ENCODE measurements at places on chromosomes 7 and 10.

DNA sequence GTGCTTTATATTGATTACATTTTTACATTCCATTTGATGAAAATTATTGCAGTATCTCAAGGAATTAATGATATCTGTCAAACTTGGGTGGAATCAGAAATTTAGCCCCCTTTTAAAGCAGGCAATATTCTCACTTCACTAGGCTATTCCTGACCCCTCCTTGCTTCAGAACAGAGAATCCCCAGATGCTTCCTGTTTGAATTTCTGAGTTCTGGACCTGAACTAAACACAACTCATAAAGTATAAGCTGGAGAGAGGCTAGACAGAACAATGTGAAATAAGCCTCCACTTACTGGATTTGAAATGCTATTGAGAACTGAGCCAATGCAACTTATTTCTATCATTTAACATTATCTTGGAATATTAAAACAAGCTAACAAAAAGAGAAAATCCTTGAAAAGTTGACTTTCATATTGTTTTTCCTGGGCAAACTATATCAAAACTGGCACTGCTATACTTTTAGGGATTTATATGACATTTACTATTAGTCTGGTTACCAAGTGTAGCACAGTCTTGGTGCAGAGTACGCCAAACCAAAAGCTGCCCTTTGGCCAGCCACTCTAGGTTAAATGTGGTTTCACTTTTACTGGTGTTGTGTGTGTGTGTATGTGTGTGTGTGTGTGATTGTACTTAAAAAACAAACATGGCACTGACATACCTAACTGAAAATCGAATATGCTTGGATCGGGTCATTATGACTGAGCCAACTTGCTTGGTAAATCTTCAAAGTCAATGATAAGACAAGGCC, 19.0 kb upstream of the AGMO start:
- no peak for DNase-seq

DNA sequence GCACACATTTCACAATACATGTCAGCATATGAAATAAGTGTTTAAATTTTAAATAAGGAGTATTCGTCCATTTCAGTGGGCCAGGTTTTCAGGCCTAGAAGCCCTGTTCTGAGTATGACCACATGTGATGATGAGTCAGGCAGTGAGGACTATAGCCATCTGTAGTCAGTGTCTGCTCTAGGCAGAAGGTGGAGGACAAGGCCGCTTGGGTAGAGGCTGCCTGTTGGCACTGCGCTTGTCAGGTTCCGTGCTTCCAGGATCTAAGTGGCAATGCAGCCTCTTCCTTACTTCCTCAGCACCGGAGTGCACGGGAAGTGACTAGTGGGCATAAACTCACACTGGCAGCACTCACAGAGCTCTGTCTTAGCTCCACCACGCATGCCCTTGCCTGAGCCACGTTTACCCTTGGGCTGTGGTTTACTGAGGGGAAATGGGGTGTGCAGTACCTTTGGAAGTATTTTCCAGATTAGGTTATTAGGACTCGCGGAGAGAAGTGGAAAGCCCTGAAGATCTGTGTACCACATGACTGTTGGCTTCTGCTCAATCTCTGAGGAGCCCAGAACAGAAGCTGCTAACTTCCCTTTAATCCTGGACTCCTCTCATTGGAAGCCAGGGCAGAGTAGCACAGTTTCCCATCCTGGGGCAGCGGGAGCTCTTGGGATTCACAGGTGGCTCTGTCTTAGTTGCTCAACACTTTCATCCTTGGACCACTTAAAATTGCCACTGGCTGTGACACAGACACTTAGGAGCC, 87.5 kb upstream of the GJD4 start:
- no peak for DNase-seq

DNA sequence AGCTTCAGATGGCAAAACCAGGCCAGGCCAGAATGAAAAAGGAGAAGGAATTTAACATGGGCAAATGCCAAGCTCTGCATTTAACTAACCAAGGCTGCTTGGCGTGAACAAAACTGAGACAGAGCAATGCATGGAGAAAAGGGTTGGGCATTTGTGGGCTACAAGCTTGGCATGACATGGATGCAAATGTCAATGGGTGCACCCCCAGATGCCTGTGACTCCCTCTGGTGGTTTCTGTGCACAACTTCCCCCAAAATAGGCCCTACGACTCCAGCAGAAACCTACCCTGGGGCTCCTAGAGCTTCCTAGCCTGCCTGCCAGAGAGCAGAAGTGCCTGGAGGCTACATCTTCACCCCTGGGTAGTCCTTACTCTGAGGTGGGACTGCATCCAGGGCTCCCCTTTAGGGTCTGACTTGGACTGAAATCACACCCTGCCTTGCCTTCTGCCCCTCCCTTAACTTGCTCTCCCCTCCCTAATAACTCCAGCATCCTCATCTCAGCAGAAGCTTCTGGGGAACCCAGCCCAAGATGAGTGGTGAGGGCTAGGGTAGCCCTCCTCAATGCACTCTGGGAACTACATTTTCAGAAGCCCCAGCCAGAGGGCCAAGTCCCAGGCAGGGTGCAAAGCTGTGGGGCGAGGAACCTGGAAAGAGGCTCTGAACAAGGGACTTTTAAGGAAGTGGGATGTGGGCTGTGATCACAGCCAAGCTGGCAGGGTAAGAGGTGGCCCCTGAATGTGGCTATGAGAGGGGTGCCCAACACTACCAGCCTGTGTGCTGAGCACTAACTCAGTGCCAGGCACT, 11.3 kb downstream of the GPRIN2 start:
- no peak for DNase-seq

DNA sequence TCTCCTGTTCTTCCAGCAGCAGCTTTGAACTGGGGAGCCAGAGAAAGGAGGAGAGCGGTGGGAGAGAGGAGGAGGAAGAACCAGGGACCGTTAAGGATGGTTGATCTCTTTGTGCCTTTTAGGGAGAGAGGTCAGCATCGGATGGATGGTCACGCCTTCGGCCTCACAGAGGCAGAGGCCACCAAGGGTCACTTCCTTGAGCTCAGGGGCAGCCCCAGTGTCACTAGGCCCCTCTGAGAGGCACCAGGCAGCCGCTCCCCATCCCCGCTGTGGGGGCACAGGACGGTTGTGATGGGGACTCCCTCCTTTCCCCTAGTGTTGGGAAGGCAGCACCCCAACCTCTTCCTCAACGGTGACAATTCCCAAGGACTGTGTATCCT, 121.4 kb downstream of the DNAJB6 start:
- no peak for DNase-seq

- DNase-seq, result no peak
Observed at GRCh38 chr7:92485974-92486373, 8.2 kb upstream of the ERVW-1 start.

DNA sequence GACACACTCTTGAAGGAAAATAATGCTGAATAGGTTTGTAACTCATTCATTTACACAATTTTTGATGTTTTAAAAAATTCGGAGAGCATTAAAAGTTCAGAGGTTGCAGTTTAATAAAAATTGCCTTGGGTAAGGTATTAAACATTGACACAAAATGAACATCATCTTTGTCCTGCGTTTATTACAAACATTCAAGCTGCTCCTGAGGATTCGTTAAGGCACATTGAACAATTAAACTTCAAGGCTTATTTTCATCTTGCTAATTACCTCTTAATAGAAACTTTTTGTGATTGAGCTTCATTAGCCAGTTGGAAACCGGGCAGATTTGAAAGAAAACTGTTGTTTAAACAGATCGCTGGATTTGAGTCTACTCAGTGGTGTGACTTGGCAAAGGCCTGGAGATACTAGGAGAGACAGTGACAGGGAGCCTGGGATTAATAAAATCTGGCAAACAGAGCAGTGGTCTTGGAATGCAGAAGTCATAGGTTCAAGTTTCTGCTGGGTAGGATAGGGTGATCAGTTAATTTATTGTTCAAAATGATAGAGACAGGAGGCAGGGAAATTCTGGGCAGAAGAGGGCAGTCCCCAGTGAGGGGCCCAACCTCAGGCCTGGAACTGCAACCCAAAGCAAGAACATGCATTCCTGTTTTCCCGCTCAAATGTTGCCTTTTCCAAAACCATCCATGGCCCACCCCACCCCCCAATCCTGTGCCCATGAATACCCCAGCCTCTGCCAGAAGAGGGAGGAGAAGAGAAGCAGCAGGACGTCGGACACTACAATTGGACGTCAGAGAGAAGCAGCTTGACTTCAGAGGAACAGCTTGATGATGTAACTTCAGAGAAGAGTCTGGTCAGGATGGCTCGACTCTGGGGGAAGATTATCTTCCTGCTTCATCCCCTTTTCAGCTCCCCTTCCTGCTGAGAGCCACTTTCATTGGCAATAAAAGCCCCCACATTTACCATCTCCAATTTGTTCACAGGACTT, 43.5 kb upstream of the SLC35G1 start:
- DNase-seq, result no peak

- no peak for DNase-seq
Observed at GRCh38 chr10:117163954-117164548, 26.0 kb upstream of the VAX1 start.

- no peak for DNase-seq
Observed at GRCh38 chr10:84946904-84947303, 618.5 kb downstream of the CCSER2 start.

DNA sequence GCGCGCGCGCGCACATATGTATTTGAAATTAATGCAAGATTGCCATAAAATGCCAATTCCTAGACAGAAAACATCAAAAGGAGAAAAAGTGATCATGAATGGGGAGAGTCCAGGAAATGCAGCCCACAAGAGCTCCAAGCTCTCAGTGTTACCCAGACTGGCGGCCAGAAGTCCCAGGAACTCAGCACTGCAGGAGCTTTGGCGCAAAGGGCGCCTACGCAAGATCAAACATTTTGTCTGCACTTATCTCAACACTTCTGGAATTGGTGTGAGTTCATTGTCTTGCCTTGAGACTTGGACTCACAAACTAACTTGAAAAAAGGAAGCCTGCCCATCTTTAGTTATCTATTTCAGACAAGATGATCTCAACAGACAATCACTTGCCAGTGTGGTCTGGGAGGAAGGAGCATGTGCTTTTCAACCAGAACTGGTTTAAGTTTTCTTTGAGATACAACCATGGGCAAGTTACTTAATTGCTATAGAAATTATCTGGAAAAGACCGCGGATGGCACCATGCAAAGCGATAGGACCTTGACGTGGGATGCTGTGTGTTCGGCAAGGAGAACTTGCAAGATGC, 77.2 kb downstream of the KIAA1549 start:
- DNase-seq, result no peak

DNA sequence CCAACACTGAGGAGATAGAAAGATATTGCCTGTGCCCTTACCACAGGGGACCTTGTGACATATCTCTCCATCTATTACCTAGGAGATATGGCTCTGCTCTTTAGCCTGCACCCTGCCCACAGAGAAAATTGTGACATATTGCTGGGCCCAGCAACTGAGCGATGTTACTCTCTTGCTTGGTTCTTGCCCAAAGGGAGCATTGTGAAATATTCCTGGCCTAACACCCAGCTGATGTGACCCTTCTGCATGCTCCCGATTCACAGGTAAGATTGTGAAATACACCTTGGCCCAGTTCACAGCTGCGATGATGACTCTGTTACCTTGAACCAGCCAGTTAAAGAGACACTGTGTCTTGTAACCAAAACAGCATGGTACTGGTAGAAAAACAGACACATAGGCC, 37.2 kb upstream of the ZNF107 start:
- no peak for DNase-seq

GRCh38 chr7:122212754-122213153, 68.7 kb upstream of the AASS start:
- no peak for DNase-seq

- DNase-seq, result no peak
Observed at GRCh38 chr10:47140761-47141348, 159.1 kb upstream of the GDF10 start.

DNA sequence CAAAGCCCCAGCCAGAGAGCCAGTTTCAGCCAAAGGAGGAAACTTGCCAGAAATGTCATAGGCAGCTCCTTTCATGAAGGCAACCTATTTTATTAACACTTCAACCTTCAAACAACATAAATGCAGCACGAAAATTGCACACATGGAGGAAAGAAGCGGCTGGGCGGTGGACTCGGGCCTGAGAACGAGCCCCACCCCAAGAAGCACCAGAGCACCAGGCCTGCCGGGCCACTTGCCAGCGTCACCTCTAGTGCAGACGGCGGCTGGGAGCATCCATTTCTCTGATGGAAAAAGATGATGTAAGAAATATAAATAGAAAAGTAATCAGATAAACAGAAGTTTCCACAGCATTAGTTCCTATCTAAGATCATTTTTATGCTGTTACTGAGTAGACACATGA, 100.0 kb downstream of the TCERG1L start:
- no peak for DNase-seq

GRCh38 chr7:69844264-69844868, 246.1 kb downstream of the AUTS2 start:
- DNase-seq, result no peak

DNA sequence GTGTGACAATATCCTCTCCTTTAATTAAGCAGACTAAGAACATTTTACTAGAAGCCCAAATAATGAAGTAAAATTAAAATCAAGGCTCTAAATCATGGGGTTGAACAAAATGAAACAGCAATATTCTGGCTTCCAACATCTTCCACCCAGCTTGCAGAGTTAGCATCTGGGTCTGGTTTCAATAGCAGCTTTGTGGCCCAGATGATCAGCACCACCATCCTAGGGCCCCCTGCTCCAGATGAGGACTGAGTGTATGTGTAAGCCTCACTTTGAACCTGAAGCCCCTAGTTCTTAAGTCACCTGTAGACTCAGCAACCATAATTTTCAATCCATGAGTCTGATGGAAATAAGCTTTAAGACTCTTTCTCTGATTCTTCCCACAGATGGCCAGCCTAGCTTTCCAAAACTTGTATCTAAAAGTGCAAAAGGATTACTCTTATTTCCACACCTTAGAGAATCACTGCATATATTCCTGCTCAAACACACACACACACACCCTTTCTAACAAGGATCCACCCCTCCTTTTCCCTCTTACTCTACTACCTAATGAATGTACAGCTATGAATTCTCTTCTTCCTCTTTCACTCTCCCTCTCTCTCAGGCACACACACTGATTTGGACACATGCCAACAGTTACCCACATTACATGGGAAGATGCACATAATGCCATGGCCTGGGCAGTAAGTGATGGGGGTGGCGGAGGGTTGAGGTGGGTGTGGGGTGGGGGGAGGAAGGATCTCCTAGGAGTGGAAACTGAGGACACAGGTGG, 3.5 kb downstream of the DENND11 start:
- DNase-seq, result no peak

GRCh38 chr10:112721080-112721698, 228.9 kb upstream of the TCF7L2 start:
- DNase-seq, result no peak

- DNase-seq, result no peak
Observed at GRCh38 chr10:7403620-7404019, 7.2 kb downstream of the SFMBT2 start.

All from effector CD4-positive, alpha-beta T cell (primary cell).